ENCODE measurements at places on chromosomes 12 and 14.

GRCh38 chr14:68486033-68486732, 306.7 kb downstream of the ZFP36L1 start:
- DNase-seq = no peak

DNA sequence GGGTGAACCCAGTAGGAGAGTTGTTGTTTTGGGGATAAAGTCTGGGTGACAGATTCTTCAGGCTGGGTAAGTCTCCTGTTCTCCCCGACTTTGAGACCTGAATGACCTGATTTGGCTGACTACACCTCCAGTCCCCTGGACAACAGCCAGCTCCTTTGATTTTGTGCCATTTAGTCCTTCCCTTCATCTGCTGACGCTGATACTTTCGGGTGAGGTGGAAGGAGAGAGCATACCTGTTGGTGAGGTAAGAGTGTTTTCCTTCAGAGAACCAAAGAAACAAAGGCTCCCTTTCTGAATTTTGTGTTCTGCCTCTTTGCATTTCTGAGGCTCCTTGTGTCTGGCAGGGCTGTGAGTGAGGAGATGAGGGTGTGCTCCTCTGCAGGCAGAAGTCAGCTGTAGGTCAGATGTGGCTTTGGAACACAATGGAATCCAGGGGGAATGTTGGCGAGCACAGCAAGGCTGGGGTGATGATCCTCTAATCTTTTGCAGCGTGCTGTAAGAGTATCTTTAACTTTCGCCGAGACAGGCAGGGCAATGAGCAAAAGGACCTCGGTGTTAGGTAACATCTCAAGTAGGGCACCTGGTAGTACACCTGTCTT, 12.1 kb downstream of the ETV6 start:
- DNase-seq = no peak

GRCh38 chr12:24480766-24481449, 468.0 kb downstream of the BCAT1 start:
- DNase-seq = no peak

GRCh38 chr14:72433511-72433910, 460.4 kb downstream of the DPF3 start:
- DNase-seq = no peak

Measured in CD4-positive, alpha-beta memory T cell (primary cell).